Stimulated activated CD4-positive, alpha-beta T cell treated with anti-CD3 and anti-CD28 coated beads, Interleukin-15, amount 100 ng/mL, for 1 hour (primary cell): ENCODE measurements at places on chromosomes 2 and 18.

- DNase-seq: no peak
These were observed 107.8 kb upstream of the LRATD1 start for GRCh38 chr2:14524803-14525080.

- DNase-seq: no peak
These were observed 185.4 kb upstream of the REV1 start for GRCh38 chr2:99675130-99675661.

GRCh38 chr2:25229279-25230197, 61.2 kb upstream of the POMC start:
- DNase-seq: no peak

DNA sequence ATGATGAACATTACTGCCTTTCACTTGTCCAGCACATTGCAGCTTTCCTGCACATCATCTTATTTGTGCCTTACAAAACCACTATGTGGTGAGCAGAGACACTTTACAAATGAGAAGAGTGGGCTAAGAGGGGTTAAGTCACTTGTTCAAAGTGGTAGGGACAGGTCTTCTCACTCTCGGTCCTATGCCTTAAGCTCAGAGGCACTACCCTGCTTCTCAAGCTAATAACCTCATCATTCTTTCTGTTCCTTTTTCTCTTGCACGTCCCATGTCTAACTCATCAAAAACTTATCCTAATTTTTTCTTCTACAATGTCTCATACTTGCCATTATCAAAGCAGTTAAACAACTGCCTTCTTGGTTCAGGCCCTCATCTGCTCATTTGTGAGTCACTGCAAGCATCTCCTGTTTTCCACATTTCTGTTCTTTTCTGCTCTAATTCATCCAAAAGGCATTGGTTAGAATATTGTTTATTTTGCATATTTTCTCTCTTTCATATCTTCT, 21.9 kb upstream of the NCOA1 start:
- DNase-seq: no peak

DNA sequence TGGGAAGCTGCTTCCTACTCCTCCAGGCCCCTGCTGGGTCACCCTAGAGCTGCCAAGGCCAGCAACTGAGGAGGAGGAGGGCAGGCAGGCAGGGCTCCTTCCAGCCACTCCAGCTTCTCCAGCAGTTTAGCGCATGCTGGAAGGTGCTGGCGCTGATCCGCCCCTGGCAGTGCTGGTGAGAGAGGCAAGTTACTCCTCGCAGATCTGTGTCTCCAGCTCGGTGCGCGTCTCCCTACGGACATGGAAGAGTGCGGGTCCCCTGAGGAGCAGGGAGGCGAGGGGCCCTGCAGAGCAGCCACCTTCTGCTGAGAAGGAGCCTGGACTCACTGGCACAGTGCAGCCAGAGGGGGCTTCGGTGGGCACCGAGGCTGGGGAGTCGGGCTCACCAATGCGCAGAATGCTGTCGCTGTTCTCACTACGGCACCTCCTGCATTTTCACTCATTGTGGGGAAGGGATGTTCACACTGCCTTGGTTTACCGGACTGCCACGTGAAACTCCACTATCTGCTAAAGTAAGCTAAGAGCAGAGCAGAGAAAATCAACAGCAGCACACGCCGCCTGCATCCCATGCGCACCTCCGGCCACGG, 206.0 kb downstream of the HDAC4 start:
- DNase-seq: no peak

GRCh38 chr2:101064868-101065549, 62.9 kb downstream of the RPL31 start:
- DNase-seq: no peak

DNA sequence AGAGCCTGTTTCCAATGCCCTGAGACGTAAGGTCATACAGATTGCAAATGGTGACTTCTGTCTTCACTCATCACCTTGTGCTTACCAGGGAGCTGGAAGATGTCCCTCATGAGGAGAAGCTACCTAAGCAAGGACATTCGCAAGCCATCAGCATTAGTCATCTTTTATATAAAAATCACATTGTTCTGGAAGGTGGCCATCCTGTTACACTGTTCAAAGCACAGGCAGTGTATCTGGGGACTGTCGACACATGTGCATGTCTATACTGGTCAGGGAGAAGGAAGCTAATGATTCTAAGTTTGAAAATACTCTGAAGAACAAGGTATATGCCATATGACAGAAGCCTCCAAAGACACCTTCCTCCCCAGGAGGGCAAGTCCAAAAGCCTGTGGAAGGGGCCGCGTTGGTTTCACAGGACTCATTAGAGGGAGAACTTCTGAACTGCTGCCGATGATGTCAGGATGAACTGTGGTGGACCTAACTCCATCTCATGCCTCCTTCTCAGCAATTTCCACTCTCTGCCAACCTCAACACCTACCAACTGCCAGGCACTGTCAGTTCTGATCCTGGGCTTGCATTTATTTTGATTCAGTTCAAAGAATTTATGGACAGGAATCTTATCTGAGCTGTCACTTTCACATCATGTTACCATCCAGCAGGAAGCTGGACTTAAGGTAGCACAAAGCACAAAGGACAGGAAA, 39.4 kb downstream of the DNER start:
- no peak for DNase-seq

DNA sequence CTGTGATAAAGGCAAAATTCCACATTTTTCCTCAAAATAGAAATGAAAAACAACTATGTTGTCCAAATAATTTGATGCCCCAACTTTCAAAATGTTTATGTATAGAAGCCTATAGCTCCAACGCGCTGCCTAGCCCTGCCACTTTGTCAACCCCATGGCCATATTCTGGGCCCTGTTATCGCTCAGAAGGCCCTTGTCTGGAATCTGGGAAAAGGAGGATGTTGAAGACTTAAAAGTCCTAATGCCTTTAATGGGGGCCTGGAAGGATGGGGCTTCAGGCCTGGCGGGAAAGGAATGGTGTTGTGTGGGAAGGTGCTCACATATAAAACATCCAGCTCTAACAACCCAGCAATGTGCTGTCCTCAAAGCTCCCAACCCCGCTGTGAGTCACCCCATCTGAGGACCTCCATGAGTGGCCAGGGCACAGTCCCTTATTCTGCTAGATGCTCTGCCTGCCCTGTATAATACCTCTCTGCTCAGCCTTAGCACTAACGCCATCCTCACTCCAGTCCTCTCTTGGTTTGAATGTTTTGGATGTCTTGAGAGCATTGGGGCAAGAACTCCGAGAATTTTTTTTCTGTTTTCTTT, 86.0 kb downstream of the ACSL3 start:
- no peak for DNase-seq

GRCh38 chr2:55009277-55010060, 40.8 kb downstream of the RTN4 start:
- no peak for DNase-seq

DNA sequence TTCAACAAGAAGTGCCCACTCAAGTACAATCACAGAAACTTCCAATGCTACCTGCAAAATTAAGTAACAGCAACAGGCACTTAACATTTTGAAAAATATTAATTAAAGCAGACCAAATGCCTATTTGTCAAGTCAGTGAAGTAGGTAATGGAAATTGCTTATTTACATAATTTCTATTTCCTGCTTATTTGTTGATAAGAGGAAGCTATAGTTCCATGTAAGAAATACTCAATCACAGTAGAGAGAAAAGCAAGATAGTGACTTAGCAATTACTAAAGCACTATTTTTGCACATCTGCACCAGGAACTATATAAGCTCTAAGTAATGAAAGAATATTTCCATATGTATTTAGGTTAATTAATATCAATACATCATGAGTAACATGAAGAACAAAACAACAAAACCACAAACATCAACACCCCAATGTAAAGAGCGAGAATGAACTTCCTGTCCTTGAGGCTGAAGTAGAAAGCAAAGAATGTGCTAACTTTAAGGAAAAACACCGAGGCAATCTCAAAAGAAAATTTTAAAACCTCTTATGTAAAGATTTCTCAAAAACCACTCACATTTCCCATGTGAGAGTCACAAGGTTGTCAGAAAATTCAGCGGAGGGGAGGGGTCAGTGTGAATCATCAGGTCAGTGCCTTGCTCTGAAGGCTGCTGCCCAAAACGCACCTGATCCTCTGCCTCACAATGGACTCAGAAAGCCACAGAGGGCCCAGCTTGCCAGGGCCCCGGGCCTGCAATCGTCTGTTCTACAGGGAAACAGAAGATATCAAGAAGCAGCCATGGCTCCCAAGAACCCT, 12.5 kb downstream of the NPC1 start:
- no peak for DNase-seq

DNA sequence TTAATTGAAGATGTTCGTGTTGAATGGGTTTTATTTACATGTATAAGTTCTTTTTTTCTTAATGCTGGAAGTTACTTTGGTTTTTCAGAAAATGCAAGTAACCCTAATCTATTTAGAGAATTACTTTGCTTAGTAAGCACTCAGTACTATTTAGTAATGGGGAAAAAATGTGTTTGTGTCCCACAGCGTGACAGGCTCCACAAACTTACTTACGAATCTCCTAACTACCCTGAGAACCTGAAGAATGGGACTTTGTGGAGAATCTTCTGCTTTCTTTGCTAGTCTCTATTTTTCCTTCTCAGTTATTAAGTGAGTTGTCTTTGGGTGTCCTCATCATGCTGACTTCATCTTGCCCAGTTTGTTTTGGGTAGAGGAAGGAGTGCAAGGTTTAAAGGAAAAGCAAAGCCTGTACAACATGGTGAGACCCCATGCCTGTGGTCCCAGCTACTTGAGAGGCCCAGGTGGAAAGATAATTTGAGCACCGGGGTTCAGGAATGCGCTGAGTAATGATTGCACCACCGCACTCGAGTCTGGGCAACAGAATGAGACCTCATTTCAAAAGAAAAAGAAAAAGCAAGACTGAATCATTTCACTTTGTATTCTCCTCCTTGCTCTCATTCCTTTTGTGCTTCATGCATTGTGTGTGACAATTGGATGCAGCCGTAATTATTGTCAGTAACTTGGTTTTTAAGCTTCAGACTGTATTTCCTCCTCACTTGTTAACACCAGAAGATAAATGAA, 10.2 kb downstream of the NEDD4L start:
- no peak for DNase-seq

DNA sequence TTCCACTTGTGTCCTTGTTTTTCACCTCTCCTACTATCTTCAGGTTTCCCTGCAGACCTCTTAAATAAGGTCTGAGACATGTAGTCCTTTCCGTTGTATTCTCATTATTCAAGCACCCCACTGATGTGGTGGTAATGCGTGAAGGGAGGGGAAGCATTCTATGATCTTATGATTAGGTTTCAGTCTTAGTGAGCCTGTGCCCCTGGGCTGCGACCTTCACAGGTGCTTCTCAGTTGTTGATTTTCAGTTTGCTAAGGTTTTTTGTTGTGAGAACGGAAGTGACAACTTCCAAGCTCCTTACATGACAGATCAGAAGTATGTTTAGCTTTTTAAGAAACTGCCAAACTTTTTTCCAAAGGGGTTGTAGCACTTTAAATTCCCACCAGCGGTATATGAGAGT, 41.3 kb downstream of the VPS54 start:
- no peak for DNase-seq

DNA sequence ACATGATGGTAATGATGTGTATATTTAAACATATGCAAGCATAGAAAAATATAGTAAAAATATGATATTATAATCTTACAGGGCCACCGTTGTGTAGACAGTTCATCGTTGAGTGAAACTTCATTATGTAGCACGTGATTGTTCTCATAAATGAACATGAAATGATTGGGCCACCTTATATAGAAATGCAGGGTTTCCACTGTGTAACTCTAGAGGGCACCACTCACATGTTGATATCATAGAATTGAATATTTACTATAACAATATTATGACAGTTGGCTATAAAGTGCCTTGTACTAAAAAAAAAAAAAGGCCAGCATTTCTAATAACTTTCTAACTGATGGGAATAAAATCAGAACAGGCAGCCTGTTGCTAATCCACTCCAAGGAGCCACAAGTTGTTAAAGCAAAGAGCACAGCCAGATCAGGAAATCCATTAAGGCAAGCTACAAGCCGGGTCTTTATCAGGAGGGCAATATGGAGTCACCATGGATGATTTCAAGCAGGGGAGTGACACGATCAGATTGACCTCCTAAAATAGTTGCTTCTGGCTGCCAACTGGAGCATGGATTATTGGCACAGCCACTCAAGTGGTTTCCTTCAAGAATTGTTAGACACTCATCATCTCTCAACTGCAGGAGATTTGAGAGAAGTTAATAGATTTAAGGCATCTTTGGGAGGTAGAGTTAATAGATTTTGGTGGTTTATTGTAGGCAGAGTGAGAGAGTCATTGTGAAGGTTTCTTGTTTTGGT, 16.7 kb downstream of the IL1F10 start:
- DNase-seq: no peak

GRCh38 chr2:20079546-20080115, 28.2 kb upstream of the LAPTM4A start:
- no peak for DNase-seq
